ENCODE measurements at places on chromosomes 2 and 18.

DNA sequence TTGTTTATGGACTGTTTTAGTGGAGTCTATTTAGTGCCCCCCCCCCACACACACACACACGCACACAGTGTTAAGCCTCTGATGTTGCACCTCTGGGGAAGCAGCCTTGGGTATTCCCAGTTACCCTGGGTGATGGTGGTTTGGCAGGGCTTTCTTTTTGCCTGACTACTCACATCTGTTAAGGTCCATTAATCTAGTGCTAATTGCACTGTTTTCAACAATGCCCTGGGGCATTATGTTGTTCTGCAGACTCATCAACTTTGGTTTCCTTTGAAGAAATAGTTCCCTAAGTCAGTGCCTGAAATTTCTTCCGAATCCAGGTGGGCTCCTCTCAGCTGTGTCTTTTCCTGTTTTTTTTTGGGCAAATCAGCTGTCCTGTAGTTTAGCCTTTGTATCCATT is 34.7 kb downstream of the SPOPL start:
- peak; percentile 27 for DNase-seq

DNA sequence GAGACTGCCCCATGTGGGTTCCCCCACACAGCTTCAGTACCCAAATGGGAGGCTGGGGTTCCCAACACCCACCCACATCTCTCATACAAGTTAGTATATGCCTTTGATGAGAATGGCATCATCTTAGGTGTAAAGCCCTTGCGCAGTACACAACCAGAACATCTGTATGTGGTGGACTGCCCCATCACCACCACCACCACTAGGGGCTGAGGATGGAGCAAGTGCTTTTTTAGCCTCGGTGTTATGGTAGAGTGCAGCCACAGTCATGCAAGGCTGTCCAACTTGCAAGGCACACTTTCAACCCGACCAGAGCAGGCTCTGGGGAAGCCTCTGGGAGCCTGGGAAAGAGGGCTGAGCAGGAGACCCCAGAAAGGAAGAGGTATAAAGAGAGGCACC is 241.2 kb downstream of the TFCP2L1 start:
- DNase-seq: no peak

DNA sequence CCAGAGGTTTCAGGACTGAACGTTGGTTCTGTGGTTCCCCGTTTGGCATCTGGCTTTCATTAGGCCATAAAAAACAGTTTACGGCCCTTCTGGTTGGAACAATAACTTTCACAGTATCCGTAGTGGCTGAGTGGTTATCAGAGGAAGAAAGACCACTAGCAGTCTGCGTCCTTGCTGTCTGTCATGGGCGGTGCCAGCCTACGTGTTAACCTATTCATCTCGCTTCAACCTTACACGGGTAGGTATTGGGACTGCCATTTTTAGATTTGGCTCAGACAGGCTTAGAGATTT is 42.6 kb upstream of the ROCK2 start:
- DNase-seq: no peak

- DNase-seq: no peak
Observed at GRCh38 chr2:213995400-213996105, 415.3 kb upstream of the VWC2L start.

GRCh38 chr2:141699573-141699972 is 431.2 kb downstream of the LRP1B start:
- DNase-seq: no peak

DNA sequence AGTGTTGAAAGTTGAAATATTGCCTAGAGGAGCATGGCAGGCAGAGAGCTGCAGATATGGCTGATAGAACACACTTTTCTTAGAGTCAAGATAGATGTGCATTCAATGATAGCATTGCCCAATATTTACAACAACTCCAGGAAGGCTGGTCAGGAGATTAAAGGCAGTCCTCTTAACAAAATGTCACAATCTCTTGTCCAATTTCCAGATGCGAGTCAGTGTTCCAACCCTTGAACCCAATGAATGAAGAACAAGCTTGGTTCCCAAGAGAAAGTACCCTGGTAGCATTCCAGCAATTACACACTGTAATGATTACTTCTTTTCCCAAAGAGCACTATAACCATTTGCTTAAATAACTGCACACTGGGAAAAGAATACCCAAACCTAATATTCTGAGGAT is 839.4 kb upstream of the VRK2 start:
- DNase-seq: no peak

DNA sequence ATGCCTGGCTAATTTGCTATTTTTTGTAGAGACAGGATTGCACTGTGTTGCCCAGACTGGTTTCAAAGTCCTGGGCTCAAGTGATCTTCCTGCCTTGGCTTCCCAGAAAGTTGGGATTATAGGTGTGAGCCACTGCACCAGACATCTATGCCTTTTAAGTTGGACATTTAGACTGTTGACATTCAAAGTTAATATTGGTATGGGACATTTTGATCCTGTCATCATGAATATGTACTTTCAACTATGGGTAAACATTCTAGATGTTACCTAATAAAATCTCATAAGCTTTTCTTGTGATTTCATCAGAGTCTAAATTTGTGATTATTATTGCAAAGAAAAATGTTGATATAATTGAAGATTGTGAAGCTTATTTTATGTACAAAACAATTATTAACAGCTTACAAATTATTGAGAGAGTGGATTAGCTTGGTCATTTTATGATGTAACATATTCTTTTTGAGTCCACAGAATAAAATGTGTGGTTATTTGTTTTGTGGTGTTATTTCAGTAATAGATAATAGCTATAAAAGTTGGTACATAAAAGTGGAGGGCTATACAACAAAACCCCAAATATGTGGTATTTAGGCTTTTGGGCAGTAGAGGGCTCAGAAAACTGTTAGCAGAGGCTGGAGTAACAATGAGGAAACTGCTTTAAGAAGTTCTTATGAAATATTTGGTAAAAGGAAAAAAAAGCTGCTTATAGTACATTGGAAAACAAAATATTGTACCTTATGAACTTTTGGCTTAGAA is 41.4 kb downstream of the STARD6 start:
- DNase-seq: no peak

GRCh38 chr2:161709428-161709827 is 85.2 kb downstream of the SLC4A10 start:
- DNase-seq: no peak

- peak; percentile 52 for DNase-seq
Observed at GRCh38 chr2:157497638-157498314, 53.9 kb upstream of the CYTIP start.

- DNase-seq: no peak
Observed at GRCh38 chr18:49170145-49170544, 219.4 kb upstream of the SMAD7 start.

GRCh38 chr2:128727404-128727803 is 408.7 kb upstream of the HS6ST1 start:
- DNase-seq: no peak

GRCh38 chr18:49135877-49136276 is 185.1 kb upstream of the SMAD7 start:
- peak; percentile 73 for DNase-seq

DNA sequence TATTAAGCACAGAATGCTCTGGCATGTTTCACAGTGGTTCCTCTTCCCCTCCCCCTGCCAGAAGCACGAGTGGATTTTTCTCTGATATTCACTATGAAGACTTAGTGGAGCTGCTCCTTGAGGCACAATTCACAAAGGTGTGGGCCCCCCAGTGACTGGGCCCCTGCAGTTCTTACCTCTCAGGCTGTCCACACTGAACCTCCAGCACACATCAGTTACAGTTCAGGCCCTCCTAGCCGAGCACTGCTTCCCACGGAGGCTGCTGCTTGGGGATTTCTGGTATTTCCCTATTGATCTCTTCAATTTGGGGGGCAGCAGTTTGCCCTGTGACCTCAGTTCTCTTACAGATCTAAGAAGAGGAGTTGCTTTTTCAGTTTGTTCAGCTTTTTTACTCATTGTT is 236.1 kb downstream of the SH3RF3 start:
- DNase-seq: no peak

GRCh38 chr2:199692489-199692888 is 158.5 kb downstream of the FTCDNL1 start:
- DNase-seq: peak; percentile 99

DNA sequence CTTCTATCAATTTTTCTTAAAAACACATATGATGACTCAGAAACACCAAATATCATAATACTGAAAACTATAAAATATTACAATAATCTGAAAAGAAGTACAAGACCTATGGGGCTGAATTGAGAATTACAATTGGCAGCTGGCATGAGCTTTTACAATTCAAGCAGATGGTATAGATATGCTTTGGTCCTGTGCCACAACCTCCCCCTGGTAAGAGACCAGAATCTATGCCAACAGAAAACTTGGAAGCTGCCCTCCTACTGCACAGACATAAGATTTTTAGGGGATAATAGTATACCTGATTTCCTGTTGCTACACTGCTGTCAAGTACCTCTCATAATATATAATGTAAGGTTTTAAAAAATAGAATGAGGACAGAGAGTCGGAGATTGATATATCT is 46.8 kb upstream of the CDH7 start:
- DNase-seq: no peak

GRCh38 chr2:3664925-3665324 is 6.9 kb downstream of the ALLC start:
- DNase-seq: no peak

- no peak for DNase-seq
Observed at GRCh38 chr2:147008481-147008880, 836.3 kb upstream of the ACVR2A start.

DNA sequence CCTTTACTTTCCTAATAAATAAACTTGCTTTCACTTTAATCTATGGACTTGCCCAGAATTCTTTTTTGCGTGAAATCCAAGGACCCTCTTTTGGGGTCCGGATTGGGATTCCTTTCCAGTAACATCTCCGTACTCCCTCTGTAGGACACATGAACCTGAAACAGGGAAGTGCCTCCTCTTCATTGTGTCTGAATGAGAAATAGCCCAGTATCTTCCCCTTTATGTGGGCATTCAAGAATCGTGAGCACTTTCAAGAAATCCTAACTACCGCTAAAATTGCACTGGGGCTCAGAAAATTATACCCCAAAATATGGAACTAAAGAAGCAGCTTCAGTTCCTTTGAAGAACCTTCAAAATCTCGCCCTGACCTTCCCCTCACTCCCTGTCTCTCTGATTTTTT is 7.8 kb upstream of the POMC start:
- no peak for DNase-seq

DNA sequence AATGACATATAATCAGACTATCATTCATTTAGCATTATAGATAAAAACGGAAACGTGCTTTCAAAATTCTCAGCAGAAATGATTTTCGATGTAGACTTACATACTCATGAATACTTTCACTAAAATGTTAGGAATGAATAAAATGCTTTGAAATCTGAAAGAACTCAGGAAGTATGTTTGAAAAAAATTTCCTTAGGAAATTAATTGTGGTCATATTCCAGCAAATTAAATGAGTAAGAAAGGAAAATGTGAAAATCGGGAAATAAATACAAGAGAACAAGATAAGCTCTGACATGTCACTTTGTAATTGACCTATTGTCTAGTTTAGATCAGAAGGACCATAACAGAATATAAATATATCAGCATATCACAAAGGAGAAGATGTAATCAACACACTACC is 981.0 kb upstream of the CDH2 start:
- no peak for DNase-seq

DNA sequence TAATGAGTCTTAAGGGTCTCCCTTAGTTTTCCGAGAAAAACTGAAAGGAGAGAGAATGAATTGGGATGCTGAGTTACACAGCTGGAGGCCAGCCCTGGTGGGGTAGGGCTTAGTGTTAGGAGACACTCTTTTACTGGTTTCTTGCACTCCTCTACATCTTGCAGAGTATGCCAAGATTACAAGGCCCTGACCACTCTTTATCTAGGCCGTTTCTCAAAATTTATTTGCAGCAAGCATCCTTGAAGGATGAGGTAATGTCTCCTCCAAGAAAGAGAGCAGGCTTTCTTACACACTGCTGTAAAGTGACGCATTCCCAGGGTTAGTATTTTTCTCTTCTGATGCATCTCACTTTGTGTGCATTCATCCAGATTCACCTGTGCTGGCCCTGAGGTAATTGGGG is 166.2 kb downstream of the TDRD15 start:
- no peak for DNase-seq

GRCh38 chr18:6242004-6242403 is 172.7 kb downstream of the L3MBTL4 start:
- no peak for DNase-seq

Data from COR-L47 (cell line).